ENCODE measurements at places on chromosomes 12 and 14. TPM values are rescaled to one million over a fixed set of nuclear protein-coding genes. Genes with fewer than 3 reads are reported as not detected.

Gene TBC1D30
- 7.9 TPM for total RNA-seq

Gene TEDC1
- total RNA-seq = 11.2 TPM

Gene CHURC1
- total RNA-seq = 72.5 TPM

Gene IL22
- not detected for total RNA-seq

Gene CNTN1
- not detected for total RNA-seq

Gene TAS2R50
- total RNA-seq = 0.86 TPM

Gene LYSET
- total RNA-seq = 14.3 TPM

Gene KRT8
- total RNA-seq = 179 TPM

Gene CLEC1B
- not detected for total RNA-seq

Gene ADCY6
- total RNA-seq = 33.2 TPM

GRCh38 chr12:113056631-113057488 is at the start of gene DTX1:
DTX1 (plus strand) TSS chr12:113056730; CDS start chr12:113058193, 1,463 bp downstream.
- no peaks in the 10 kb centered on the region for H3K4me1 ChIP-seq
- H3K4me3 ChIP-seq = no peak within 1 kb of the TSS
- peaks cover 37% of the 10 kb centered on the region for H3K27me3 ChIP-seq
- no peak within 1 kb of the TSS for H3K27ac ChIP-seq
- DNase-seq = no peak

DNA sequence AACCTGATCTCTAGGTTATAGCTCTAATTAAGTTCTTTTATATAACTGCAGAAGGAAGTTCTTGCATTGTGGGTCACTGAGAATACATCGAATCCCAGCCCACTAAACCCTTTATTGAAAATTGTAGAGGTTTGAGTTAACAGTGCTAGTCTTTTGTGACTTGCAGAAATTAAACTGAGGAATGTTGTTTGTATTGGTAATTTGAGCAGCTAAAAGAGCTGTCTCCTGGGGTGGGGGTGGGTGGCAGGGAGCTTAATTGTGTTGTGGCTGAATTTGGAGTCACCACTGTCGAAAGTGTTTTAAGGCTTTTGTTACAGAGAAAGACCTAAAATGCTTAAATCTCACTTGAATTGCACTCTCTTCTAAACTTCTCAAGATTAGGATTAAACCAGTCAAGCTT is 3.2 kb upstream of the COX8C start:
- no peak overlapping the region for H3K4me3 ChIP-seq
- H3K36me3 ChIP-seq = no peaks in the 10 kb centered on the region
- no peaks in the 10 kb centered on the region for H3K4me1 ChIP-seq
- no peak overlapping the region for H3K27ac ChIP-seq

DNA sequence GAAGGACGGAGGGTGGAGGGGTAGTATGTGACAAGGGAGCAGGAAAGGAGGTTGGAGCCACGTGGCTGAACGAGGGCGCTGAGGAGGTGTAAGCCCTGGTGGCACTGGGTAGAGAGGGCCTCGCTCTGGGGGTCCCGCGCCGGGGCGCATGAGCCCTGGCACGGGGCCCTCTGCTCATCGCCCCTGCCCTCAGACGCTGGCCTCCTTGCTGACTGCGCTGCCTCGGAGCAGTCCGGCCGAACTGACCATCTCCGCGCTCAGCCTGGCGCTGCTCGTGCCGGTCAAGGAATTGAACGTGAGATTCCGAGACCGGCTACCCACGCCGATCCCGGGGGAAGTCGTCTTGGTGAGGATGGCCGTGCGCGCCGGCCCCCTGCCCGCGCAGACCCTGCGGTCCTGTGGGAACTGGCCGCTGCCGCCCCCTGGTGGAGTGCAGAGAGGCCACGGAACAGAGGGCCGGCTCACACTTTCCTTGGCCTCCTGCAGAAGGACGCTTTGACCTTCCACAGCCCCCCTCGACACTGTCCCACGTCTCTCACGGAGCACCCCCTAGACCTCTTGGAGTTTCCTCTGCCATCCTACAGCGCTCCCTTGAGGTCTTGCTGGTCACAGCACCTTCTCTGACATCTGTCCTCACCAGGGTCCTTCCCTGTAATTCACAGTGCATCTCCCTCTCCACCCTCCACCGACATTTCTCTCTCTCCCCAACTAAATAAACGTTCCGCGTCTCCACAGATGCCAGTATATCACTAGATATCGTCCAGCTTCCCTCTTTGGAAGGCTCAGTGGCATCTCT is 10.5 kb downstream of the ARHGEF25 start:
- peak overlapping the region; percentile 47 for H3K4me3 ChIP-seq
- no peaks in the 10 kb centered on the region for H3K36me3 ChIP-seq
- peaks cover 5% of the 10 kb centered on the region for H3K4me1 ChIP-seq
- DNase-seq = peak; percentile 35

DNA sequence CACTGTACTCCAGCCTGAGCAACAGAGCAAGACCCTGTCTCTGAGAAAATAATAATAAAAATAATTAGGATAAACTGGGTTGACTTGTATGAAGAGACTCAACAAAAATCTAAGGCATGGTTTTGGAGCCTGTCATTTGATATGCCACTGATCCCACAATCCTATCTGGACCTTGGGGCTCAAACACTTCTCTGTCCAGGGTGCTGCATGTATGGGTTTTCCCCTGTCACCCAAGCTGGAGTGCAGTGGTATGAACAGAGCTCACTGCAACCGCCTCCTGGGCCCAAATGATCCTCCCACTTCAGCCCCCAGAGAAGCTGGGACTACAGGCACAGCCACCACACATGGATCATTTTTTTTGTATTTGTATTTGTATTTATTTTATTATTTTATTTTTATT is 5.3 kb upstream of the VSIG10 start:
- no peak for DNase-seq
- H3K36me3 ChIP-seq = no peaks in the 10 kb centered on the region
- no peaks in the 10 kb centered on the region for H3K27me3 ChIP-seq
- no peak overlapping the region for H3K4me3 ChIP-seq

GRCh38 chr14:60705100-60705499 is 19.1 kb downstream of the SIX4 start:
- no peak overlapping the region for H3K4me3 ChIP-seq
- DNase-seq = no peak
- no peak overlapping the region for H3K27ac ChIP-seq
- H3K4me1 ChIP-seq = no peaks in the 10 kb centered on the region

- no peak for DNase-seq
- H3K4me1 ChIP-seq = peaks cover 14% of the 10 kb centered on the region
- H3K27me3 ChIP-seq = no peaks in the 10 kb centered on the region
- H3K4me3 ChIP-seq = no peak overlapping the region
- peaks cover 5% of the 10 kb centered on the region for H3K36me3 ChIP-seq
- no peak overlapping the region for H3K27ac ChIP-seq
Observed at GRCh38 chr14:73834261-73834625, 17.4 kb upstream of the PTGR2 start.

DNA sequence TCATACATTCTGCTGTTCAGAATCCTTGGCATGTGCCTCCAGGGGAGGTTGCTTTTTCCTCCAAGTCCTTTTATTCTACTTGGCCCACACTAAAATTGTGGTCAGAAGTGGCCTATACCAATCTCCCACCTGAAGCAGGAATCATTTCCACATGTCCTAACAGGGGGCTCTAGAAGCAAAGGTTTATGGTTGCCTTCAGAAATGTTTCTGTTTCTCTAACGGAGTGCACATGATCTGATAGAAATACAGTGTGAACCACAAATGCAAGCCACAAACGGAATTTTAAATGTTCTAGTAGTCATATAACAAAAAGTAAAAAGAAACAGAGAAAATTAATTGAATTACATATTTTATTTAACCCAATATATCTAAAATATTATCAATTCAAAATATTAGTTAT is 4.0 kb downstream of the PTGER2 start:
- no peak for DNase-seq
- H3K4me1 ChIP-seq = peaks cover 17% of the 10 kb centered on the region
- peaks cover 12% of the 10 kb centered on the region for H3K27me3 ChIP-seq
- no peak overlapping the region for H3K4me3 ChIP-seq

- H3K4me3 ChIP-seq = peak overlapping the region; percentile 58
- H3K36me3 ChIP-seq = no peaks in the 10 kb centered on the region
- H3K27ac ChIP-seq = peak overlapping the region; percentile 47
- DNase-seq = peak; percentile 76
- H3K27me3 ChIP-seq = no peaks in the 10 kb centered on the region
- peaks cover 17% of the 10 kb centered on the region for H3K4me1 ChIP-seq
Observed at GRCh38 chr14:71267007-71267513, 359.8 kb downstream of the PCNX1 start.

DNA sequence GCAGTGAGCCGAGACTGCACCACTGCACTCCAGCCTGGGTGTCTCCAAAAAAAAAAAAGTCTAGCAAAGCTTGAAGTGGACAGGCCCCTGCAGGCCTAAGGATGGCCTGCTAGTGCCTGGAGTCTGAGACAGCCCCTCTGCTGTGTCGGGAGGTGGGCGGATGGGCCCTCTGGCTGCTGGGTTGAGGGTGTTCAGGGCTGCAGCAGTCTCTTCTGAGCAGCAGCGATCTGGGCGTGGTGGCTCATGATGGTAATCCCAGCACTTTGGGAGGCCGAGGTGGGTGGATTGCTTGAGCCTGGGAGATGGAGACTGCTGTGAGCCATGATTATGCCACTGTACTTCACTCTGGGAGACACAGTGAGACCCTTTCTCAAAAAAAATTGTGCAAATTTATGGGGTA is 57.0 kb downstream of the ADCK1 start:
- no peak for DNase-seq
- H3K27me3 ChIP-seq = no peaks in the 10 kb centered on the region
- no peak overlapping the region for H3K27ac ChIP-seq
- no peaks in the 10 kb centered on the region for H3K36me3 ChIP-seq

DNA sequence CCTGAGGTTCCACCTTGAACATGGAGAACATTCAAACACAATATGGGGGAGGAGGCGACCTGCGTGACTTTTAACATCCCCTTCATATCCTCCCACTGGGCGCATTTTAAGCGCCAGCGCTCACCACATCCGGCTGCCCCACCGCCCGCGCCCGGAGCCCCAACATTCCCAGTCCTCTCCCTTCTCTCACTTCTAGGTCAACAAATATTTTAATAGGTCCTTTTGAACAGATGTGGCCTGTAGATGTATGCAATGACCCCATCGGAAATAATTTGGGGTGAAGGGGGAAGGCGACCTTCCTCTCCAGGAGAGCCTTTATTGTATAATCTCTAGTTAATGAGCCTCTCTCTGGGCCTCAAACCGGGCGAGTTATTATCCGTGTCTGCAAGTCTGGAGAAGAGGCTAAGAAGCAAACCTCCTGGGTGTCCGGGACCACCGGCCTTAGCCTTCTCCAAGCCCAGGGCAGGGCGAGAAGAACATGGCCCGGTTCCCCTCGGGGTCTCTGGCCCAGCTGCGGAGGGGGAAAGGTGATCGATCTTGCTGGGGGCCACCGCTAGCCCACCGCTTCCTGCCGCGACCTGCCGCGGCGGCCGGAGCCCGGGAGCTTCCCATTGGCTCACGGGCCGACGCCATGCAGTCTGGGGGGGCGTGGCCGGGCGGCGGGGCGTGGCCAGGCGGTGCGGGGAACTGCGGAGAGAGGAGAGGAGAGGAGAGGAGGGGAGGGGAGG is 83.2 kb upstream of the HMGA2 start:
- H3K27ac ChIP-seq = no peak overlapping the region
- peak; percentile 68 for DNase-seq
- peaks cover 7% of the 10 kb centered on the region for H3K36me3 ChIP-seq
- peak overlapping the region; percentile 86 for H3K4me3 ChIP-seq
- no peaks in the 10 kb centered on the region for H3K27me3 ChIP-seq

GRCh38 chr14:33679025-33679424 is 271.8 kb downstream of the EGLN3 start:
- H3K4me1 ChIP-seq = peaks cover 27% of the 10 kb centered on the region
- DNase-seq = no peak
- no peaks in the 10 kb centered on the region for H3K27me3 ChIP-seq
- no peak overlapping the region for H3K4me3 ChIP-seq
- H3K36me3 ChIP-seq = no peaks in the 10 kb centered on the region

DNA sequence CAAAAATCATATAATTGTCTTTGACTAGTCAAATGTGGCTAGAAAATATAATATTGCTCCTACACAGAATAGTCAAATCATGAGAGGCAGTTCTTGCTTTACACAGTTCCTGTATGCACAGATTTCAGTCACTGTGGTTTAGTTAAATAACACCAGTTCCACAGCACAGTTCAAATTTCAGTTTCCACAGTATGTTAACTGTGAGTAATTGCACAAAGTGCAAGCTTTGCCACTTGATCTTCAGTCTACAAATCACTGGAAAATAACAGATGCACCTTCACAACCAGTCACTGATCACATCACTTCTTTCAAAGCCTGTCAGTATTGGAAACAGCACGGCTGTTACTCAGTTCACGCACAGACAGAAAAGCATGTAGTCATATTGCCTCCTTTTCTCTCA is 38.7 kb downstream of the KCNH5 start:
- H3K27ac ChIP-seq = no peak overlapping the region
- no peaks in the 10 kb centered on the region for H3K27me3 ChIP-seq
- no peak overlapping the region for H3K4me3 ChIP-seq
- H3K36me3 ChIP-seq = no peaks in the 10 kb centered on the region
- no peaks in the 10 kb centered on the region for H3K4me1 ChIP-seq

DNA sequence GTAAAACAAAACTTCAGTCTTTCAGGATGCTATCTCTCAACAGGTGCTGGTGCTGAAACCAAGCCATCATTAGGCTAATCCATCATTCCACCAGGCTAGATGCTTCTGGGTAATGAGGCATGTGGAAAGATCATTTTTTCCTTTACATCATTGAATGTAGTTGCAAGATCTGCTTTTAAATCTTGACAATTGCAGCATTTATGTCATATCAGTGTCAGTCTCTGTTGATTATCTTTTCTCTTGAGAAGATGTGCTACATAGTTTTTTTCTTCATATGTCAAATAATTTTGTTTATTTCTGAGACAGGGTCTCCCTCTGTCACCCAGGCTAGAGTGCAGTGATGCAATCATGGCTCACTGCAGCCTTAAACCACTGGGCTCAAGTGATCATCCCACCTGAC is 16.2 kb upstream of the EXD2 start:
- H3K27me3 ChIP-seq = no peaks in the 10 kb centered on the region
- no peaks in the 10 kb centered on the region for H3K36me3 ChIP-seq
- no peak overlapping the region for H3K4me3 ChIP-seq

GRCh38 chr14:22448905-22449599 is 140.0 kb downstream of the DAD1 start:
- no peak overlapping the region for H3K4me3 ChIP-seq
- no peaks in the 10 kb centered on the region for H3K4me1 ChIP-seq
- peaks cover 17% of the 10 kb centered on the region for H3K27me3 ChIP-seq
- H3K36me3 ChIP-seq = no peaks in the 10 kb centered on the region
- no peak overlapping the region for H3K27ac ChIP-seq

DNA sequence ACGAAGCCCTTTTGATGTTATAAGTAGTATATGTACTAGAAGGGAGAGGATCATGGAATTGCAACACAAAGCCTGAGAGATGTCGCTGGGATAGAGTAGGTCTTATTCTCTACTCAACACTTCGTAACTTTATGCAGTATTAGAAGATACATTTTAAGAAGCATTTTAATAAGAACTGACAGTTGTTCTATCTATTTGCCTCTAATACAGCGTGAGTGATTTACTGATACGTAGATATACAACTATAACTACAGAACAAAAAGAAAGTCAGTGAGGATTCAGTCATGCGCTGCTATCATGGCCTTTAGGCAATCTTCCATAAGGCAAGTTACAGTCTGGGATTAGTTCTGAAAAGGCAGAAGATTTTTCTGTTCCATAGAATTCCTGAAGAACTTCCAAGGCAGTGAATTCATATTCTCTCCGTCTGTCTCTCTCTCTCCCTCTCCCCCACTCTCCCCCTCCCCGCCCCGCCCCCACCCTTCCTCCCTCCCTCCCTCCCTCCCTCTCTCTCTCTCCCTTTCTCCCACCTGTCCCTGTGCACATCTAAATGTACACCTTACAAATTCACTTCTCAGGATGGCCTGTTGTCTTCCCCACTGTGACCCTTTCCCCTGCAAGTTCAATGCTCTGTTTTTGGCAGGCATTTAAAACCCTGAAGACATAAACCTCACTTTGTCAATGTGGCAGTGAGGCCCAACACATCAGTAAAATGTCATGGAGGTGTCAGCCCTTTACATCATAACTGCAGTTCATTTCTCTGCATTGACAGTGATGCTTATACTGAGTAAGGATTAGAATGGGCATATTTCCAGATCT is 470.6 kb downstream of the EGLN3 start:
- DNase-seq = no peak
- no peaks in the 10 kb centered on the region for H3K27me3 ChIP-seq
- H3K36me3 ChIP-seq = no peaks in the 10 kb centered on the region
